ENCODE measurements at places on chromosomes 3 and 15.
A peak's percentile ranks its signal among the peaks of the same experiment; 100 is the strongest.

DNA sequence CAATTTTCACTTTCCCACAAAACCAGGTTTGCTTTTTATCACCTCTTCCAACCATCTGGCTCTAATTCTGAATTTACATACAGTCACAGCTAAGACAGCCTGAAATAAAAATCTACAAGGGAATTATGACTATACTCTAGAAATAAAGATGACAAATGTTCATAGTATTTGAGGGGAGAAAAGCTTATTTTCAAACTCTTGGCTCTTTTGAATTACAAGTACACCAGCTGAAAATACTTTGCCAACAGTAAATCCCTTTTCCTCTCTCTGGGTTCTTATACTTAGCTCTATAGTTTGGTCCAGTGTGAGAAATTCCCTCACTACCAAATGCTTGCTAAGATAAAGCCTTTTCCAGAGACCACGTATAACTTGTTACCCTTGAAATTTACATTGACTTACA lies 1037.9 kb downstream of the ROBO1 start:
- DNase-seq, result no peak

GRCh38 chr3:30623351-30623750 lies 16.9 kb downstream of the TGFBR2 start:
- DNase-seq, result no peak

DNA sequence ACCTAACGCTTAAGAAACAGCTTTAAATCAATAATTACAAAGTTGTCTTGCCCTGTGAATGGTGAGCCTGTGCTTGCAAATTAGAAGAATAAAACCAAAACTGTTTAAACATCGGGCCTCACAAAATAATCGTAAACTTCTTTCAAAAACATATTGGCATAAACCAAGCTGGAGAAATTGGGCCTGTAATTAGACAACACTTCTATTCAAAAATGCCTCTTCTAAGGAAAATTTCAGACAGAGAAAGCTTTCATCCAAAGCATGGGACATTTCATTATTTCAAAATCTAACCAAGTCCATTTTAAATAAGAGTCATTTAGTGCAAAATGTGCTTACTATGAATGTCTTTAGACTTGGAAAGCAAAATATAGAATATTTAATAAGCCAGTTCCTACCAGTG lies 35.5 kb upstream of the GNB4 start:
- no peak for DNase-seq

DNA sequence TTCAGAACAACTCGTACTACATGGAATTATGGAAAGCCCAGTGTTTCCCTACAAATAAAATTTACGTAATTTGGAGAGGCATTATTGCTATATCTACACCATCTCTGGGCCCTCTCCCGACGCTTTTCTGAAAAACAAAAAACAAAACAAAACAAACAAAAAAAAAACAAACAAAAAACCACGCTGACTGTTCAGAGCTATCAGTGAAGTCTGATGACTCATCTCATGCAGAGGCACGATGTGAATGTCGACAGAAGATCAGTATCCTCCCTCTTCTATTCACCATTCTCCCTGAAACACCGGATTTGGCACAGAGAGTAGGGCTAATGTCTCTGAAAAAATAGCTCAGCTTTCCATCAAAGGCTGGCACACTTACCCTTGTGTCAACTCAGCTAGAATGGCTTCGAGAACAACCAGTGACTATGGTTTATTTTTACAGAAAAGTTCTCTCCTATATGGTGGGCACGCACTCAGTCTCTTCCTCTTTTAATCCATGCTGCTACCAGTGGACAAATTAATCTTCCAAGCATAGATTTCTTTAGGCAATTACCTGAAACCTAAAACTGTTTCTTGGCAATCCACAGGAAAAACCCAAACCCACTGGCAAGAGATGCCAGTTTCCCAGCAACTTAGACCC lies 1.5 kb downstream of the CRBN start:
- DNase-seq, result no peak

GRCh38 chr3:142489572-142490323 lies 41.9 kb upstream of the XRN1 start:
- DNase-seq, result no peak

DNA sequence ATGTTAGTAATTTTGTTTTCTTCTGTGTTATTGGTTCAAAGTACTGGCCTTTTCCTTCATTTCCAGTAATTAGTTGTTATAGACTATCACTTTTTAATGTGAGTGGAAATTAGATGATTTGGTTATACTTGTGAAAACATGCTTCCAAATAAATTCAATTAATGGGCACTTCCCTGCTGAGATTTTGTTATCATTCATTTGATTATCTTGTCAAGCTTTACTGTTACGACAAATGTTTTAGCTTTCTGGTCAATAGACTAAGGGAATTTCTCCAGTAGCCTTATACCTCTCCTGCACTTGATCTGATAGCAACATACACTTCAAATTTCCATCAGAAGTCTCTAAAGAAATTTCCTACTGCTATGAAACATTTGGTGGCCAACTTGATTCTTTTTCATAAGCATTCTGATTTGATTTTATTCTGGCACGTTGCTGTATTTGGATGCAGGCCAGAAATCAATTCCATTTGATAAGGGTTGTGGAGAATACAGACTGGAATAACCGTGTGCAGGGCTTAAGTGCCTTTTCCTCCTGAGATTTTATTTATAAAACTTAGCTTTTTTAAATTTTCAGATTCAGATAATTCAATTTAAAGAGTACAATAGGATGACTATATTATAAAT lies 573.8 kb upstream of the NAALADL2 start:
- DNase-seq, result no peak

- no peak for DNase-seq
Measured at GRCh38 chr3:128322030-128323022, 144.4 kb downstream of the DNAJB8 start.

- no peak for DNase-seq
Measured at GRCh38 chr15:88247914-88248313, 8.6 kb downstream of the NTRK3 start.

GRCh38 chr15:70119911-70120508 lies 22.3 kb upstream of the TLE3 start:
- DNase-seq, result no peak

DNA sequence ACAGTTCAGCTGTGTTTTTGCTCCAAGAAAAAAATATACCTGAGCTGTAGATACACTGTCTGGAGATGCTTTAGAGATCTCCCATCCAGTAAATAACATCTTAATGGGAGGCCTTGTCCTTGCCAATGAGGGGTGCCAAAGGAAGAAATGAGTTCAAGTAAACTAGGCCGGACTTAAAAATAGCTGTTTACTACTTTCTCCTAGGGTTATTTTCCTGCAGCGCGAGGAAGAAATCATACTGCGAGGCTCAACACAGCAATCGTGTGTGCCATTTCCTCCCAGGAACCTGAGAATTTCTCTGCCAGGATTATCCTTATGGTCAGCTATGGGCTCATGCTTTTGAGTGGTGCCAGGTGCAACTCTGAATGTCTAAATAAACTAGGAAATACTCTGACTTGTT lies 71.9 kb downstream of the CMTM8 start:
- no peak for DNase-seq

GRCh38 chr15:90449206-90449735 lies 61.2 kb downstream of the IQGAP1 start:
- no peak for DNase-seq

GRCh38 chr3:24145981-24146822 lies 201.1 kb downstream of the NR1D2 start:
- DNase-seq, result peak; percentile 92

GRCh38 chr15:30059771-30060170 lies 23.0 kb upstream of the GOLGA8J start:
- DNase-seq, result no peak

Data from AG09309 (cell line).